ENCODE measurements at places on chromosomes 1 and 21.

DNA sequence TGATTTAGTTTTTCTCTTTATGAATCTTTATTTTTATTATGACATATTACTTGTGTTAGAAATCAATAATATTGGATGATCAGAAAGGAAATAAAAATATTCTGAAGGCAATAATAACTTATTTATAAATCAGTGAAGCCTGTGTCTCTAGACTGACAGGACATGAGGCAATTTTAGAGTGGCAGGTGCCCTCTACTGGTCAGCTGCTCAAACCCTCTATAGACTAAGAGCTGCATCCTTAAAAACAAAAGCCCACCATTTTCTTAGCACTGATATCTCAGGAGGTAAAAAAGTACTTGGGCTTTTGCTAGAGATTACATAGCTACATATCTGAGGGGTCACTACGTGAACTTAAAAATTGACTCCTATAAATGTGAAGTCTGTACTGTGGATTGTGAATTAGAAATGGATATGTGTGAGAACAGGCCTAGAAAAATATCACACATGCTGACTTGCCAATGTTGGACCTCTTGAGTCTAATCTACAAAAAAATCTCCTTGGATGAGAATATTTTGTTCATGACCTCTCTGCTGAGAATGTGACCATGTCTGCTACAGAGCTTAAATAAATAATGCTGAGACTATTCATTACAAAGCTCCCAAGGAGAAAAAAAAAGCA is 597.9 kb upstream of the ADAMTS5 start:
- DNase-seq, result peak; percentile 3

DNA sequence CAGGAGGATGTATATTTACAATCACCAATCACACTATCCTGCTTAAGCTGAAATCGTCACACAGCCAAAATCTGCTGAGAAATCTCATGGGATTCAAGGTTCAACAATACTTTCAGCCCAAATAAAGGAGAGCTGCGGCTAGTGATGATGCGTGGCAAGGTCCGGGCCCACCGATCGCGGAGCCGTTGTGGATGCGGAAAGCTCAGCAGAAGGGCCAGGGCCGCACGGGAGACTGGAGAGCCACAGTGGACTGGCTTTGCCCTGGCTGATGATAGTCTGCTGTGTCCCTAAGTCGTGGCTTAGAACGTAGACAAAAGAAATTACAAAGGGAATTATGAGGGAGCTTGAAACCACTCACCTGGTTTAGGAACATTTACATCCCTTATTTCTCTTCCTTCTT is 48.0 kb upstream of the SSX2IP start:
- DNase-seq, result no peak

GRCh38 chr1:7127322-7128075 is 342.2 kb downstream of the CAMTA1 start:
- no peak for DNase-seq

- no peak for DNase-seq
Measured at GRCh38 chr1:45573231-45573804, 10.5 kb upstream of the NASP start.

DNA sequence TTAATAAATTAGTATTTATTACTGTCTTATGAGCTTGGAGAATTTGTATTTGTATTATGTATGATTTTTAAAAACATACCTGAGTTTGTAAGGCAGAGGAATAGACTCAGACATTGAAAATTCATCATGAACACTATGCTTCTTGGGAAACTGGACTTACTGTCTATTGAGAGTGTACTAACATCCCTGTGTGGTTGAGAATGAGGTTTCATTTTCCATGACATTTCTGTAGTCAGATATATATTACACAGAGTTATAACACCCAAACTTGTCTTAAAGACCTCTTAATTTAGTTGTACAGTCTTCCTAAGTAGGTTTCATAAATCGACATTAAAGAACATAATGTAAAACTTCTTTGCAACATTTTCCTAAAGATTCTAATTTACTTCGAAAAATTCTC is 30.0 kb downstream of the PPP2R5A start:
- DNase-seq, result no peak

DNA sequence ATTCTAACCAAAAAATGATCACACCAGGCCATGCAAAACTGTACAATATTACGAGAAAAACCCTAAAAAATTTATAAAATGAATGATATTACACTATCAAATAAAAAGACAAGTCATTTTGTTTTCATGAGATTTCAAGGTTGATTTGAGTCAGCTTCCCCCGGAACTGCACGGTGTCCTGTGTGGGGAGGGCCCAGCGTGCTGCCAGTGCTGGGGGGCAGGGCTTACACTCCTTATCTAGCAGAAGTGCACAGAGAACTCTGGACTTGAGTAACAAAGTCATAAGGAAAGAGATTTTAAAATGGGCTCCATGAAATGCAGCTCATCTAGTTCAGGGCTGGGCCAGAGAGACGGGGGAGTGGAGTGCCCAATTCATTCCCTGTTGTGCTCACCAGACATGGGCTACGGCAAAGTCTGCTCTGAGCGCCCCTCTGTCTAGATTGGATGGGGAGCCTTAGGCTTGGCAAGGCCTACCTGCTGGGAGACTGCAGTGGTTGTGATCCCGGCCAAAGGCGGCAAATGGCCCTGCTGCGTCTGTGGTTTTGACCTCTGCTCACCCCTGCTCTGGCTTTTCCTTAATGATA is 50.1 kb downstream of the COQ8A start:
- peak; percentile 72 for DNase-seq

GRCh38 chr1:157193219-157193618 is 55.0 kb upstream of the ETV3 start:
- no peak for DNase-seq

- DNase-seq, result no peak
Measured at GRCh38 chr1:54273795-54274163, 73.8 kb downstream of the MRPL37 start.

GRCh38 chr21:44626673-44627143 is at the start of gene KRTAP10-9:
Gene KRTAP10-9 (plus strand): TSS chr21:44627093. CDS start chr21:44627172, 79 bp downstream.
- no peak for DNase-seq

- DNase-seq, result no peak
Measured at GRCh38 chr1:51729824-51730301, 113.0 kb downstream of the OSBPL9 start.

- DNase-seq, result peak; percentile 57
Measured at GRCh38 chr1:23799570-23800399, 769 bp downstream of the GALE start.
